ENCODE measurements at places on chromosomes 4 and X.
A peak's percentile ranks its signal among the peaks of the same experiment; 100 is the strongest.

DNA sequence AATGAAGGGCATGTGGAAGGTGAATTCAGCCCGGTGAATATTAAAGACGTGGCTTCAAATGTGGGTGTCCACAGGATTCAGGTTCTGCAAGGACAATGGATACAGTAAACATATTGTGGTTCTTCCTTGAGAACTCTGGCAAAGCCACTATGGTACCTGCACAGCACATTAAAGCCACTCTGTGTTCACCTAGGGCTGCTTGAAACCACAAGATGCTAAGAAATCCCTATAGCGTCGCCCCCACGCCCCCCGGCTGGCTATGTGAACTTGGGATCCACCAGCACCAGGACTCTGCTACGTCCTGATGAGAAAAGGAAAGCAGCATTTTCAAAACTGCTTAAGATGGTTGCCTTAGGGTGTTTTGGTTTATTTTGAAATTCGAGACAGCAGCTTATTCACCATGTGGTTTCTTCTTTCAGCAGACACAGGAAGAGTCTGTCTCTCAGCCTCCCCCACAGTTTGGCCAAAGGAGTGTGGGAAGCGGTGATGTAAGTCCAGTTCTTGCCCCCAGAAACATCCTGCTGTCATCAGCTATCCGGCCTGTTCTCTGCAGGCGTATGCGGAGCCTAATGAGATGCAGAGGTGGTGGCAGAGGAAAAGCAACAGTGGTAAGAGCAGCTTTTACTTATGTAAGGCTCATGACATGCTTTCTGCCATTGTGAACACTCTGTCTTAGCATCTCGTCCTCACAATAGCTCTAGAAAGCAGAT lies 111.5 kb downstream of the AFAP1 start:
- DNase-seq, result no peak

DNA sequence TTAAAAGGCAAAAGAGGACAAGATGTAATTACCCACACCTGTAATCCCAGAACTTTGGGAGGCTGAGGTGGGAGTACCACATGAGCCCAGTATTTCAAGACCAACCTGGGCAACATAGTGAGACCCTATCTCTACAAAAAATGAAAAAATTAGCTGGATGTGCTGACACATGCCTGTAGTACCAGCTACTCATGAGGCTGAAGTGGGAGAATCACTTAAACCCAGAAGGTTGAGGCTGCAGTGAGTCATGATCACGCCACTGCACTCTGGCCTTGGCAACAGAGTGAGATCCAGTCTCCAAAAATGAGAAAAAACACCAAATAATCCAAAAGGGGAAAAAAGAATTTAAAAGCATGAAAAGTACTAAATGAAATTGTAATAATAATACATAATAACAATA lies 30.8 kb downstream of the NR0B1 start:
- DNase-seq, result no peak

DNA sequence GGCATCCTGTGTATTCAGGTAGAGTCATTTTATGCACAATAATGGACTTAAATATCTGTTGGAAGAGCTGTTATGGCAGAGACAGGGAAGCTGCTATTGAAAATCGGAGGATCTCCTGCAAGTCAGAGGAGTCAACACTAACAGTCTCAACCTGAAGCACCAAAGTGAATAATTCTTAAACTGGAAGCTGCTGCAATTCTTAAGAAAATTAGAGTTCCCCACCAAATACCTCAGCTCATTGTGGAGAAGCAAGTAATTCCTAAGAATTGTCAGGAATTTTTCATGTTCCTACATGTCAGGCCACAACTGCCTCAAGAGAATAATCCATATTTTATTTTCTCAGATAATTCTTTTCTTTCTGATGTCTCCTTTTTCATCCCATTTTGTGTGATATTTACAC lies 892.6 kb upstream of the LCORL start:
- no peak for DNase-seq

DNA sequence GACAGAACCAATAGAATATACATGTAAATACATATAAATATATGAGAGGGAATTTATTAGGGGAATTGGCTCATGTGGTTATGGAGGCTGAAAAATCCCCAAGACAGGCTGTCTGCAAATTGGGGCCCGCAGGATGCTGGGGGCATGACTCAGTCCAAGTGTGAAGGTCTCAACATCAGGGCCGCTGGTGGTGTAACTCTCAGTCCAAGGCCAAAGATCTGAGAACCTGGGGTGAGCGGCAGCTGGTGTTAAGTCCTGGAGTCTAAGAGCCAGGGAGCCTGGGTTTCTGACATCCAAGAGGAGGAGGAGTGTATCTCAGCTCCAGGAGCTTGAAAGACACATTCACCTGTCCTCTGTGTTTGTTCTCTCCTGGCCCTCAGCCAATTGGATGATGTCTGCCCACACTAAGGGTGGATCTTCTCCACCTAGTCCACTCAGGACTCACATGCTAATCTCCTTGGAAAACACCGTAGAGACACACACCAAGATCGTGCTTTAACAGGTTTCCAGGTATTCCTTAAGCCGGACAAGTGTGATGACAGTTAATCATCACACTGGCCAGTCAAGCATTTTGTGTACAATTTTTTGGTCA lies 28.9 kb downstream of the TIGD2 start:
- DNase-seq, result no peak

DNA sequence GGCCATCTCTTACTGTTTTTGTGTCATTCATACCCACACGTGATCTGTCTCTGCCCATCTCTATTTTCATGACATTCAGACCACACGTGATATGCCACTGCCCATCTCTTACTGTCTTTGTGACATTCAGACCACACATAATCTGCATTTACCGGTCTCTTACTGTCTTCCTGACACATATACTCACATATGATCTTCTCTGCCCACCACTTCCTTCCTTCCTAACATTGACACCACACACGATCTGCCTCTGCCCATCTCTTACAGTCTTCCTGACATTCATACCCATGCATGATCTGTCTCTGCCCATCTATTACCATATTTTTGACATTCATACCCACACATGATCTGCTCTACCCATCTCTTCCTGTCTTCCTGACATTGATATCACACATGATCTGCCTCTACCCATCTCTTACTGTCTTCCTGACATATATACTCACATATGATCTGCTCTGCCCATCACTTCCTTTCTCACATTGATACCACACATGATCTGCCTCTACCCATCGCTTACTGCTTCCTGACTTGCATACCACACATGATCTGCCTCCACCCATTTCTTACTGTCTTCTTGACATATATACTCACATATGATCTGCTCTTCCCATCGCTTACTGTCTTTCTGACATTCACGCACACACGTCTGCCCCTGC lies 36.1 kb downstream of the SCML1 start:
- DNase-seq, result no peak

DNA sequence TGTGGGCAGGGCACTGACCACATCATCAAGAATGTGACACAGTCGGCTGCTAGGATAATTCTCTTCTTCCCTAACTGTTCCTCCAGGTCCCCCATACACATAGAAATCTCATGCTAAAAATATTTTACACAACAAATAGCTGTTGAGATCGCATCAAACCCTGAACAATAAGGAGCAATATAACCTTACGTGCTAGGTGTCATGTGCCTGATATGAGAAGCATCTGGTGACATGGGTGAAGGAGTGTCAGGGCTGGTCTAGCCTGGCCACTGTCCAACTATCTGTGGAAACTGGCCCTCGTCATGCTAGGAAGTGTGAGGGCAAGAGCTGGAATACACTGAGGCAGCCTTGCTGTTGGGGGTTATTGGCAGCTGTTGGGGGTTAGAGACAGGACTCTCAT lies 167.3 kb upstream of the PGRMC2 start:
- peak; percentile 42 for DNase-seq

- peak; percentile 7 for DNase-seq
These were observed 62.6 kb upstream of the ALB start for GRCh38 chr4:73341454-73341853.

DNA sequence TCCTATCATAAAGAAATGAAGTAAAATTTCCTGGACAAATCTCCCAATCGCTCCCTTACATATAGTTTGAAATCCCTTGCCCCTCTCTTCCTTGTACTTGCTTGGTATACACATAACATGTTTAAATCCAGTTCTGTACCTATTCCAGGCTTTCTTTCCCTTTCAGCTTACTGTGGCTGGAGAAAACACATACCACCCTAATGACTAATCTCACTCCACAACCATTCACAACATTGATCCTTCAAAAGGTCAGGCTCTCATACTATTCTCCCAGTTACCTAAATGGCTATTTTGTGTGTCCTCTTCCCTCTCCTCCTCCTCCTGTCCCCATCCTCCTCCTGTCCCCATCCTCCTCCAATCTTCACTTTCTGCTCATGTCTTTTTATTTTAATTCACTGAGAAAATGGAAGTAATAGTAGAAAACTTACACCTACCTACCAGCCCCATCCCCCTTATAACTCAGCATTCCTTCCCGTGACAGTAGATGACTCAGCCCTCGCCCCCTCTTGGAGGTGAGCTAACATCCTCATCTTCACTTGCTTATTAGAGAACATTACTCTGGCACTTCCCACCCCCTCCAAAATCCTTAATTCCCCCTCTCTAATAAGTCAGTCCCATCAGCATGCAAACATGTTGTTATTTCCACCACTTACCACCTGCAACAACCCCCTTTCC lies 77.5 kb downstream of the IL15 start:
- DNase-seq, result peak; percentile 64

GRCh38 chrX:13013363-13014110 lies 30.9 kb downstream of the FAM9C start:
- DNase-seq, result no peak

DNA sequence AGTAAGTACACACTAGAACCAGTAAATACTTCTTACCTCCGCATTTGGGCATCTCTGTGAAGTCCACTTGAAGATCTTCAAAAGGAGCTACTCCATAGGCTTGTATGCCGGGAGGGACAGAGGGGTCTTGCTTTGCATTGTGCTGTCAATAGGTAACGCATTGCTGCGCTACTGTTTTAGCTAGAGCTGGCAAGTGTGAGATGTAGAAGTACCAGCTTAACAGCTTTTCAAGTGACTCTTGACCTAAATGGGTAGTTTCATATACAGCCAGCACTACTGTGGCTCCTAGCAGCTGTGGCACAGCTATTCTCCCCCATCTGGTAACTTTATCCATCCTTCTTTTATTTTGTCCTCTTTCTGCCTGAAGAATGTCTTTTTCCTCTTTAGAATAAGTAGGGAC lies 205.3 kb upstream of the KLF8 start:
- no peak for DNase-seq

- DNase-seq, result no peak
These were observed 1.7 kb downstream of the PDGFRA start for GRCh38 chr4:54230484-54231418.

DNA sequence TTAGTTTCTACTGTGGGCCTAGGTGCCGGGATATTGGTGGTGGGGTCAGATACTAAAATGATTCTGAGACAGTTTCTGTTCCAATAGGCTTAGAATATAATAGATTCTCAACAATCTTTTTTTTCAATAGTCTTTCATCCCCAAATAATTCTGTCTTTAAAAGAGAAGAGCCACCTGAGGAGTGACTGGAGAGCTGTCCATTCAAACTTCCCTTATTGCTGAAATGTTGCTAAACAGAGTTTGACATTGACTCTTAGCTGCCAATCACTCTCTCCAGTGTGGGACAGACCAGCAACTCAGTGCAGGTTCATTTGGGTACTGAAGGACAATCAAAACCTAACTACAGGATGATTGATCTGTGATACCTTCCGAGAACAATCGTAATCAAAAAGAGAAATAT lies 12.4 kb upstream of the ADH7 start:
- no peak for DNase-seq

GRCh38 chrX:38371641-38372040 lies 19.2 kb downstream of the OTC start:
- DNase-seq, result no peak

- DNase-seq, result no peak
These were observed 154.4 kb upstream of the KLF3 start for GRCh38 chr4:38509551-38509950.

DNA sequence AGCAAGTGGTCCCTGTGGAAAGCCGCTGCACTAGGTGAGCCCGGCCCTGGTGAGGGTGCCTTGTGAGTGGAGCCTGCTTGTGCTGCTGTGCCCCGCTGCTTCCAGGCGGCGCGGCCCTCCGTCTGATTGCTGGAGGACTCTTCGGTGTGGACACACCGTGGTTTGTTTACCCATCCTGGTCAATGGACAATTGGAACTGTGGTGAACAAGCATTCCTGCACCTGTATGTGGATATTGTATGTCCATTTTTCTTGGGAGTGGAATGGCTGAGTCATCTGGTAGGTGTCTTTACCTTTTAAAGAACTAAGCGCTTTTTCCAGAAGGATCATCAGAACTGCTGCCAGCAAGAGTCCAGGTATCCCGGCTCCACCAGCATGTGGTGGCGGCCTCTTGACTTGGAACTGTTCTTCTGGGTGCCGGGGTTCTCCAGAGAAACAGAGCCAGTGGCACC lies 15.6 kb downstream of the MAEA start:
- DNase-seq, result no peak

DNA sequence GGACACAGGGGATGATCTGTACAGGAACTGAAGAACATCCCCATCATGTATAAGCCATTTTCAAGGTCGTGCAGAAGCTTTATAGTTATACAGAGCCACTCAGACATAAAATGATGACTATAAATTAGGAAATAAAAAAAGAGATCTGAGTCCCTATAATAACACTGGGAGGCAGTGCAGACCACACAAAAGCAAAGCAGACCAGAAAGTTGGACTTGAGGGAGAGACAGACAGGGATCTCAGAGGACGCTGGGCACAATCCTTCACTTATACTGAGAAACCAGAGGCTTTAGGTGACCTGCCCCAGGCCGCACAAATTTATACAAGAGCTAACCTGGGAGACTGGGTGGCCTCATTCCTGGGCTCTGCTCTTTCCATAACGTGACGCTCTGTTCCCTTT lies 70.5 kb downstream of the HADH start:
- DNase-seq, result no peak

GRCh38 chr4:133968174-133968573 lies 233.4 kb downstream of the PABPC4L start:
- DNase-seq, result no peak

DNA sequence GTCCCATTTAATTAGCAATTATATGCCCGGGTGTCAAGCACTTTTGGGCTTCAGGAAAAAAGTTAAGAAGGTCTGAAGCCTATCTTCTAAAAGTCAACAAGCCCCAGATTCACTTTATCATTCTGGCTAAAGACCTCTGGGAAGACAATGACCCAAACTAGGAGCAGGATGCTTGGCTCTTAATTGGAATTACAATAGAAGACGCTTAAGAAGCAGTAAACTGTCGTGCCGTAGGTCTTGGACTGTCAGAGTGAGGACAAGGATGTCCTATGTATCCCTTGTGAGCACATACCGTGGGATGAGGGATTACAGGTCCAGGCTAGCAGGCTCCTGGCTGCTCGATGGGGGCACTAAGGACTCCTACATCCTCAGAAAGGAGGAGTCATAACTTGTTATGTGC lies 3.2 kb upstream of the ARHGAP36 start:
- no peak for DNase-seq

- no peak for DNase-seq
These were observed 903.2 kb downstream of the C4orf33 start for GRCh38 chr4:129999156-129999555.
